CD8-positive, alpha-beta T cell (primary cell): ENCODE measurements at places on chromosomes 4 and X. TPM values are rescaled to one million over a fixed set of nuclear protein-coding genes. Genes with fewer than 3 reads are reported as not detected.

DNA sequence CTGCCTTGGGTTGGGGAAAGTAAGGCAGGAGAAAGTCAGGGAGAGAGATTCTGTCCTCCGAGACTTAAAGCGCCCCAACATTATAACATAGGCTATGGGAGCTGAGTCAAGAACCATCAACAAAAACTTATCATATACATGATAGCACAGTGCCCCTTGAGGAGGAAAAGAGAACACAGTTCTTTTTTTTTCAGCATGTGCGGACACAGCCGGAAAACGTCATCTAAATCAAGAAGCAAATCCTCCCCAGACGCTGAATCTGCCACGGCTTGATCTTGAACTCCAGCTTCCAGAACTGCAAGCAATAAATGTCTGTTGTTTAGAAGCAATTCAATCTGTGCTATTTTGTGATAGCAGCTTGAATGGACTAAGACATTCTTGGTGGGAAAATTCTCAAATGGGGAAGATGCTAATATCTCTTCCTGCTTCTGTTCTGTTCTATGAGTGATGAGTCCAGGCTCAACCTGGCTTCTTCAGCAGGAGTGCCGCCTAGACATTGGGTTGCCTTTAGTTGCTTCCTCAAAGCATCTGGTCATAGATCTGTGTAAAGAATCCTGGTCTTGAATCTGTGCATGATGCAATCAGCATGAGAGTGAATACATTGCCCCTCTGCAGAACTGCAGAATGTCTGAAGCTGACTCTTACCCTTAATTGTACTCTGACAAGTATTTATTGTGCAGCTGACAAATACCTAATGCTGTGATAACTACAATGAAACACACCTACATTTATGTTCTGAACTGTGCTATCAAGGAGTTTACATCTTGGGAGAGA is 549.8 kb upstream of the PRKX start:
- no peak for DNase-seq

The SH3D19 gene
- 0.60 TPM for total RNA-seq

DNA sequence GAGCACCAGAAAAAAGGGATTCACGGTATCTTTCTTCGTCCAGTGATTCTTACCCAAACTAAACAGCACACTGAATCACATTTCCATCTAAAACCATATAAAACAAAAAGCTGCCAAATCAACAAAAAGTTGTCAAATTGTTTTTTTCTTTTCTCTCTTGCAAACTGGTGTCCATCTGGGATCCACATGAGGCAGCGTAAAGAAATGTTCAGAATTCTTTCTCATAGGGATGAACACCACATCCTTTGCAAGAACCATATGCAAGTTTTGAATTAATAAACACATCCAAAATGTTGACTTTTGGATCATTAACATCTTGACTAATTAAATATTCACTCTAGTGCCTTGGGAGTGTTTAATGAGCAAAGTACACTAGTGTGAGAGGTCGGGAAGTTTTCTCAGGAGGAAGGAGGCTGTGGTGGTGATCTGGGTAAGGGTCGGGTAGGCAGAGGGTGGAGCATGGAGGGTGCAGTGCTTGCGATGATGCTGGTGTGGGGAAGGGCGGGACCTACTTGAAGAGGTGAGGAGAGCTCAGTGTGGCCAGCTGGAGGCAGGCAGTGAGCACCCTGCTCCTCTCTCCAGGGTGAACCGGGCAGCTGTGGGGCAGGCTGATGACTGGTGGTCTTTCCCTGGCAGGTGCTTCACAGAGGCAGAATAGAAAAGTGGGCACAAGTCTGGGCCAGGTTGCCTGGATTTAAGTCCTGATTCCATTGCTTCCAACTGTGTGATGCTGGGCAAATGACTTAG is 72.8 kb downstream of the NSUN7 start:
- DNase-seq: no peak

- no peak for DNase-seq
Observed at GRCh38 chr4:26746802-26747213, 113.8 kb upstream of the STIM2 start.

DNA sequence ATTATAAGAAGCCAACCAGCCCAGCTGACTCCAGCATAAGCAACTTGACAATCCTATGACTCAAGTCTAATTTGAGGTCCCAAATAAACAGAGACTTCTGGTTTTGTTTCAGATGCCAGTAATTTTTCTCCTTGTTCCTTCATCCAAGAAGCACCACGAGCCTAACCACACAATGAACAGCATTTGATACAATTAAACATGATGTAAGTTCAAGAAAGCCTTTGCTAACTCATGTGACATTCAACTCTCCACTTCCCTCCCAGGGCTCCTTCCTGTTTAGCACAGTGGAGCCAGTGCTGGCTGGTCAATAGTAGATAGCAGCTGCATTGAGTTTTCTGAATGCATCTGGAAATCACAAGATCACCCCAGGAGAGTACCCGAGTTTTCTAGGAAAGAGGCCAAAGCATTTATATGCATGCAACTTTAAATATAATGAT is 206.3 kb downstream of the ARHGAP24 start:
- DNase-seq: no peak

DNA sequence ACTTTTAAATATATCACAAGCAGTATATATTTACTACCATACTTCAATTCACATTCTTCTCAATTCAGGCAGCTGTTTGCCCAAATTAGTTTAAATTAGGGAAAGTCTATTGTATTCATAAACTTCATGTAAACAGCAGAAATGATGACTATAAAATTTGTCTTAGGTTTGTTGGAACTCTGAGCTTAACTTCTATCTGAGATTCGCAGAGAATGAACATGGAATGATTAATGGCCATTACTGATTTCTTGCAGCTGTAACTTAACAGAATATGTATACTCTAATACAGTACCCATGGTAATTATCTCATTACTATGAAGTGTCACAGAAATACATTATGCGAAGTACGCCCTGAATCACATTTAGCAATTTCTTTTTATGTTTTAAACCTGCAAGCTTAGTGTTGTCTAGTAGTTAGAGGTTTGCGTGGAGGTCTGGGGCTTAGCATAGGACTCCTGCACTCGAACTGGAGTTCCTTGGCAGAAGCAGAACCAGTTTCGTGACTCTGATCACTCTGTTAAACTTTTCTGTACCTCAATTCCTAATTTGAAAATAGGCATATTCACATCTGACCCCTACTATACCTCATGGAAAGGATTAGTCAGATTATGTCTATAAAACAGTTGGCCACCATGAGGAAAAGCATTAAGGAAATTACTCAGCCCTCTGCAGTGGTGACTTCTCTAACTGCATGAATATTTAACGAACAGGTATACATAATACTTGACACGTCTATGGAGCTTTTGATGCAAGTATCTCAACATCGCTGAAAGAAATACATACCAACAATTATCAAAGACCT is 243.2 kb downstream of the MGST2 start:
- no peak for DNase-seq

GRCh38 chrX:24215272-24215671 is 65.7 kb downstream of the ZFX start:
- no peak for DNase-seq

DNA sequence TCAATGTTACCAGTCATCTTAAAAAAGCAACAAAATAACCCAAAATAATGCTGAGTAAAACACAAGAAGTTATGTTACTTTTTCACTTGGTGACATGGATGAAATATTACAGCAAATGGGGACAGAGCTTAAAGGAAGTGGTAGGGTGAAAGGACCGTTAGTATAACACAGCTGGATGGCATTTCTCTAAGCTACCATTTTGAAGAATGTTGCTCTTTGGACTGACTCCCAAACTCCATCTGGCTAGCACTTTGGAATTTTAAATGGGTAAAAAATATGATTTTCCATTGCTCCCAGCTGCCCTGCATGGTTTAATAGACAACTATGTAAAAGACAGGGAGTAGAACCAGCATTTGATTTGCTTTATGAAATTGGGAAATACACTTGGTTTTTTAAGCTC is 27.6 kb downstream of the CLCN5 start:
- DNase-seq: no peak

- no peak for DNase-seq
Observed at GRCh38 chrX:789096-789495, 158.5 kb downstream of the SHOX start.

DNA sequence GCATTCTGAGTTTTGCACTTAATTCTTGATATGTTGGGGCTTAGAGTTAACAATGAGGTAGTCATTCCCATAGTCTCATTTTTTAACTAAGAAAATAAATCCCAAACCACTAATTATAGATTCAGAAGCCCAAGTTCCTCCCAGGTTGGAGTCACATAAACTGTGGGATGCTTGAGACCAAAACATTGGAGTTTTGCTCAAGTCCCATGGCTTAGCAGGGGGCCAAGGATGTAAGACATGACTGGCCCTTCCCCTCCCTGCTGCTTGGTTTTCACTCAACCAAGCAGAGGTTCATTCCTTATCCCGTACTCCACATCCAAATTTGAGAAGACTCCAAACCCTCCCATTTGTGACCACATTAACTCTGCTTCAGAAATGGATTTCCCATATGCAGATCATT is 101.3 kb downstream of the LIMCH1 start:
- no peak for DNase-seq
